ENCODE measurements at places on chromosomes 5 and 9.

- no peak for DNase-seq
Observed at GRCh38 chr9:113572076-113572861, 108.7 kb downstream of the RGS3 start.

DNA sequence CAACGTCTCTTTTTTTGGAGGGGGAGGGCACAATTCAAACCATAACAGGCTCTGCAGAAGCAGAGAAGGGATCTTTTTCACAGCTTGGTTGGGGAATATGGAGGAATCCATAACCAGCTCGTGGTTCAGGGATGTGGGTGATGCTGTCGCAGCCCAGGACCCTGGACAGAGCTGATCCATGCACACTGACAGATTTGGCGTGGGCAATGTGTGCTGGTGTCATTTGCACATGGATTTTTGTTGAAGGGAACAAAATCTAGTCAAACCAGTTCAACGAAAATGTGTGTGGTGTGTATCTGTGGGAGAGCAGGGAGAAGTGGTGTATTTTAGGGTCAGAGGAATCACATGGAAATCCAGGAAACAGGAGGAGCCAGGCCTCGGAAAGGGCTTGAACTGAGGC, 4.2 kb downstream of the DOCK2 start:
- DNase-seq, result no peak

GRCh38 chr5:55758231-55758630, 20.4 kb downstream of the DDX4 start:
- DNase-seq, result no peak

- no peak for DNase-seq
Observed at GRCh38 chr5:94754824-94755223, 136.4 kb downstream of the SLF1 start.

DNA sequence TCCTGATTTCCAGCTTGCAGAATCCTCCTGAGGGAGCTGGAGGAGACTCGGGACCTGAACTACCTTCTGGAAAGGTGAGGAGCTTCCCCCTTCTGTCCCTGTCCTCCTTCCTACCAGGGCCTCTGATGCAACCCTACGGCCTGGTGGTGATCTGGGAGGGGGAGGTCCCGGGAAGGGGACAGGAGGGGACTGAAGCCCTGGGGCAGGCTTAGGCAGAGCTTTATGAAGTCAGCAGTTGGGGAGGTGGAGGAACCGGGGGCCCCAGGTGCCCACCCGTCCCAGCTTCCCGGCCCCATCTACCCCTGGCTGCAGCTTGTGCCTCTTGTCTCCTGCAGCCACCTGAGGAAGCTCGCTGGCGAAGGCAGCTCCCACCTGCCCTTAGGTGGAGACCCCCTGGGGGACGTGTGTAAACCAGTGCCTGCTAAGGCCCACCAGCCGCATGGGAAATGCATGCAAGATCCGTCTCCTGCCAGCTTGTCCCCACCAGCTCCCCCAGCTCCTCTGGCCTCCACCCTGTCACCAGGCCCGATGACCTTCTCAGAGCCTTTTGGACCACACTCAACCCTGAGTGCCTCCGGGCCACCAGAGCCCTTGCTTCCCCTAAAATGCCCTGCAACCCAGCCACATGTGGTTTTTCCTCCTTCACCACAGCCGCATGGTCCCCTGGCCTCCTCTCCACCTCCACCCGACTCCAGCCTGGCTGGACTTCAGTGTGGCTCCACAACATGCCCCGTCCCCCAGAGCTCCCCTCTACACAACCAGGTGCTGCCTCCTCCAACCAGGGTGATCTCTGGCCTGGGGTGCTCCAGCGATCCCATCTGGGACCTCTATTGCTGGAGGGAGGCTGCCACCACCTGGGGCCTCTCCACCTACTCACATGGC, 2.1 kb downstream of the SPATA31E1 start:
- no peak for DNase-seq

- DNase-seq, result no peak
Observed at GRCh38 chr5:102818934-102819333, 63.8 kb downstream of the PAM start.

- DNase-seq, result no peak
Observed at GRCh38 chr5:6636293-6636692, 3.1 kb downstream of the SRD5A1 start.

GRCh38 chr9:124214116-124214515, 43.6 kb upstream of the NEK6 start:
- no peak for DNase-seq

- no peak for DNase-seq
Observed at GRCh38 chr5:122292332-122292731, 19.7 kb upstream of the SNCAIP start.

- DNase-seq, result no peak
Observed at GRCh38 chr5:93322974-93323860, 257.8 kb downstream of the NR2F1-AS1 start.

GRCh38 chr9:131240047-131240921, 36.0 kb downstream of the FAM78A start:
- no peak for DNase-seq

DNA sequence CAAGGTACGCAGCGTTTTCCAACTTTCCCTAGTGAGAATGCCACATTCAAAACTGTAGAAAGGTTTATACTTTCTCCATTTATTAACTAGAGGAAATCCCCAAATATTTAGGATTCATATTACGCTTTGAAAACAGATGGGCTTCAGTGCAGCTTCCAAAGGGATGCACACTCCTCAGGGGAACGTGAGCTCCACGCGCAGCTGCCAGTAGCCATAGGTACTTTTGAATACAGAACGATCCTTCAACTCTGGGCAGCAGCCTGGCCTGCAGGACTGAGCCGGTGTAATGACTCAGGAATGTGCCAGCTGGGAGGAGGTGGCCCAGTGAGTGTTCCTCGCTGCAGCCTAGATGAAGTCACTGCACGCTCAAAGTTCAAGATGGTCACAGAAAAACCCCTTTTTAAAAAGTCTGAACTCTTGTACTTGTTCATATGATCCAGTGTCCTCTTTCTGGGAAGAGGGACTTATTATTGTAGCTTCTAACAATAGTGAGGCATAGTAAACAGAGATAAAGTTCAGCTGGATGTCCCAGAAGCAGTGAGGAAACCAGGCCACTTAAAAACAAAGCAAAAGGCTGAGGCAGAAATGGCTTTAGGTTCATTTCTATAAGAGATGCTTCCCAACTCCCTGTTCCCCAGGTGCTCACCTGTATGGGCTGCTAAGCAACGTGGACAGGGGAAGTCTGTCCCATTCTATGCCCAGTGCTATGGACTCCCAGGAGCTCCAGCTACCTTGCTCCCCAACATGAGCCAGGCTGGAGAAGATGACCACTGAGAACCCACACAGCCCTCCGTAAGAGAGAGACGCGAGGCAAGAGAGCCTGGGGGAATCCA, 130.0 kb downstream of the LHFPL2 start:
- no peak for DNase-seq

- DNase-seq, result no peak
Observed at GRCh38 chr5:125409861-125410536, 663.6 kb upstream of the ZNF608 start.

- no peak for DNase-seq
Observed at GRCh38 chr5:93076096-93076495, 504.9 kb downstream of the NR2F1-AS1 start.

DNA sequence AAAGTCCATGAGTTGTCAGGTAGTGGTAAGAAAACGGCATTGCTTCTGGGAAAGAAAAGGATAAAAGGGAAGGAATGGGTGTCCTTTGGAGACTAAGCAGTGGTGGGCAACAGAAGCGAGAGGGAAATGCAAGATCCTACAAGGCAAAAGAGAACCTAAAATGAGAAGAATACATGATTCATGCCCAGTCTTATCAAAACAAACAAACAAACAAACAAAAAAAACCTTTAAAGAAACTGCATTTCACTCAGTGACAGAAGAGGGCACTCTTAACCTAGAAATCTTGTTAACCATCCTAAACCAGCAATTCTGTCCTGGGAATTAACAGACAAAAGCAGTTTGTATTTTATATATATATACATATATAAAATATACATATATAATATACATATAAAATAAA, 88.5 kb downstream of the SUSD1 start:
- DNase-seq, result no peak

DNA sequence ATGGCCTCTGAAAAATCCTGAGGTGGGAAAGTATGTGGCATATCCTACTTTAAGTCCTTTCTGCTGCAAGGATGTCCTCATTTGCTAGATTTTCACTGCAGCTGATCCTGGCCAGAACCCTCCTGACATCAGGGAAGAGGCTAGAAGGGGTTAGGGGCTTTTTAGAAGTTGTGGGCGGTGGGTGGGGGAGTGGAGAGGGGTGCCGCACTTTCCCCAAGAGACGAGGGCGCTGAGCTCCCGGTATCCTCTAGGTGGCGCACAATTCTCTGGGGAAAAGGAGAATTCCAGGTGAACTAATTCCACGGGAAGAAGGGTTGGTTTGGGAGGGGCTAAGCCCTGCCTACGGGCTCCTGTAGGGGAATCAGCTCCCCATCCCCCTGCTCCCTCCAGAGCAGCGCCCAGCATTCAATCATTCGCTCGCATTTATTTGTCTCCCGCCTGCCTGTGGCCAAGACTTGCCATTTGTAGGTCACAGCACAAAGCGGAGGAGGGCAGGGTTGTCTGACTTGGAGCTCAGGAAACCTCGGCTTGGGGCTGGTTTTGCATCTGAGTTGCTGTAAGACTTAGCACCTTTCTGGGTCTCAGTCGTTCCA, 42.9 kb upstream of the HAND1 start:
- no peak for DNase-seq

DNA sequence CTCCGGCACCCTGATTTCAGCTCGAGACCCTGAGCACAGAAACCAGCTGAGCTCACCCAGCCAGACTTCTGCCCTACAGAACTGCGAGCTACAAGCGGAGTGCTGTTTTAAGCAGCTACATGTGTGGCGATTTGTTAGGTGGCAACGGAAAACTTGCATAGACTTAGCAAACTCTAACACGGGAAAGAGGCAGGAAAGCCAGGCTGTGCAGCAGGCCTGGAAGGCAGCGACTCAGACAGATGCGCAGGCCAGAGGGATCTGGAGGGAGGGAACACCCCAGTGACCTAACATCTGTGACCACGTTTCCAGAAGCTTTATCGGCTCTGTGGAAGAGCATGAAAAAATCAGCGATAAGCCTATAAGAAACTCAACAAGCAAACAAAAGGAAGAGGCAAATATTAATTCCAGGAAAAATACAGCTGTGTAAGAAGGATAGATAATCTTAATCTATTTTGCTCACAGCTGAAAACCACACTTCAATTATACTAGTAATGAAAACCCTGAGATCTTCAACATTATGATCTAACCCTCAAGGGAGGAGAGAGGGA, 11.0 kb downstream of the UBAC1 start:
- no peak for DNase-seq

GRCh38 chr5:5139336-5139776, 774 bp upstream of the ADAMTS16 start:
- DNase-seq, result no peak

- no peak for DNase-seq
Observed at GRCh38 chr9:37156781-37157356, 36.5 kb downstream of the ZCCHC7 start.

DNA sequence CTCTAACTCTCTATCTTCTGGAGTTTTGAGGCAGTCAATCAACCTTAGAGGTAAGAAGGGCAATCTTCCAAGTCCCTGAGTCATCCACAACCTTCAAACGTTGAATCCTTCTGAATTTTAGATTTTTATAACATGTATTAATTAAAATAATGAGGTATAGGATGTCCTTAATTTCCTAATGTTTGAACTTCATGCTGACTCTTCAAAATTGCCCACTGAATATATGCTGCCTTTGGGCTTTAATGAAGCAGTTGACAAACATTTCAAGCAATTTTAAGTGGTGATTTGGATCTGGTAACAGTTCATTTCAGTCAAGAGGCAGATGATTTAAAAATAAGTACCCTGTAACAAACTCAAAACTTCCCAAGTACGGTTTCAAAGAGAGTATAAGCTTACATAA, 26.0 kb downstream of the ERP44 start:
- DNase-seq, result no peak

- DNase-seq, result no peak
Observed at GRCh38 chr5:139668924-139669661, 20.9 kb downstream of the CXXC5 start.

DNA sequence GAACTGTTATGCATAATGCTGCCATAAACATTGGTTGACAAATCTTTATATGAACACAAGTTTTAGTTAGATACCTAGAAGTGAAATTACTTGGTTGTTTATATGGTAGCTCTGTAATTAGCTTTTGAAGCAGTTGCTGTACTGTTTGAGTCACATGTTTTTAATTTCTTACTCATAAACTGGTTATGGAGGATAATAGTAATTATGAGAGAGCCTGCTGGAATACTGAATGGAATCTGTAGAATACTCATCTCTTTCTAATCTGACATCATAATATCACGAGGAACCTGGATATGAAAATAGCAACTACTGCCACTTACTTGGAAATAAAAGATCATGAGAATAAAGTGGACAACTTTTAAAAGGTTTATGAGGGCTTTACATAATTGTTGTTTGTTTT, 509.2 kb downstream of the CETN3 start:
- DNase-seq, result no peak

DNA sequence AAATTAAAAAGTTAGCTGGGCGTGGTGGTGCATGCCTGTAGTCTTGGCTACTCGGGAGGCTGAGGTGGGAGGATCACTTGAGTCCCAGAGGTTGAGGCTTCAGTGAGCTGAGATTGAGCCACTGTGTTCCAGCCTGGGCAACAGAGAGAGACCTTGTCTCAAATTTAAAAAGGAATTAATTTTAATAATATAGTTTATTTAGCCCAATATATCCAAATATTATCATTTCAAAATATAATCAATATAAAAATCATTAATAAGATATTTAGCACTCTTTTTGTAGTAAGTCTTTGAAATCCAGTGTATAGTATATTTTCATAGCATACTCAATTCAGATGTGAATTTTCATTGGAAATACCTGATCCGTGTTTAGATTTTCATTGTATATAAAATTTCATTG, 43.2 kb upstream of the ORM1 start:
- no peak for DNase-seq

- no peak for DNase-seq
Observed at GRCh38 chr5:39024005-39024404, 50.2 kb downstream of the RICTOR start.

DNA sequence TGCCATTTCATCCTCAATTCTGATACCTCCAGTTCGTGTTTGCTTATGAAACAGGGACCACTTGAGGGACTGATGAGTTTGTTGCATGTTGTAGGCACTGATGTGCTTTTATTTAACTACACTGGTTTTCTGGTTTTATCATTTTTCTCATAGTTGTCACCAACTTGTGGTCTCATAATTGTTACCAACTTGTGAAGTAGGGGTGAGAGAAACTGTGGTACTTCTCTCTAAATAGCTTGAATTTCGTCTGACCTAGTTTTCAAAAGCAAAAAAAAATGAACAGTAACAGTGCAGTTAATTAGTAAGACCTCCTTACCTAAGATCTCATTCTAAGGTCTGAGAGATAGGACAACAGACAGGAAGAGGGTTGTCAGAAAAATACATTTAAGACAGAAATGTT, 78.0 kb downstream of the ANXA2R start:
- no peak for DNase-seq

Measured in stimulated activated CD8-positive, alpha-beta memory T cell treated with anti-CD3 and anti-CD28 coated beads, Interleukin-15, amount 100 ng/mL, for 1 hour (primary cell).